Esophagus muscularis mucosa (tissue), 4 donors: ENCODE measurements at places on chromosomes 3 and 15. TPM values are rescaled to one million over a fixed set of nuclear protein-coding genes. Genes with fewer than 3 reads are reported as not detected.

Gene PHLDB2
- 91.5 TPM for total RNA-seq

DNA sequence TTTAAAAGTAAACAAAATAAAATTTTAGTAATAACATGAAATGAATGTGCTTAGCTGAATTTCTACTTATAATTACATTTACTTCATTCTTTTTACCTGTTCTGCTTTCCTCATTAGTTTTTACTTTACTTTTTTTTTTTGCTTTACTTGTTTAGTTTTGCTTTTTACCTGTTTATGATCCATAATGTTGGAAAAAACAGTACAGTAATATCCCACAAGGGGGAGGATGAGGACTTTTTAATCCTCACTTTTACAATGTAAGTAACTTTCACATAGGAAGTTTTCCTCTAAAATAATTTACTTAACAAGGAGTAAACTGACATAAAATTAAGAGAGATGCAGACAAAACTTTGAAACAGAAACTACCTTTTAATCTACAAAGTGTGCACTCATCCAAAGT lies 268.7 kb downstream of the TBC1D5 start:
- no peak overlapping the region for H3K27ac ChIP-seq
- H3K27me3 ChIP-seq, result no peaks in the 10 kb centered on the region
- no peak overlapping the region for H3K4me3 ChIP-seq
- H3K4me1 ChIP-seq, result no peaks in the 10 kb centered on the region
- H3K36me3 ChIP-seq, result no peaks in the 10 kb centered on the region
- DNase-seq, result no peak

DNA sequence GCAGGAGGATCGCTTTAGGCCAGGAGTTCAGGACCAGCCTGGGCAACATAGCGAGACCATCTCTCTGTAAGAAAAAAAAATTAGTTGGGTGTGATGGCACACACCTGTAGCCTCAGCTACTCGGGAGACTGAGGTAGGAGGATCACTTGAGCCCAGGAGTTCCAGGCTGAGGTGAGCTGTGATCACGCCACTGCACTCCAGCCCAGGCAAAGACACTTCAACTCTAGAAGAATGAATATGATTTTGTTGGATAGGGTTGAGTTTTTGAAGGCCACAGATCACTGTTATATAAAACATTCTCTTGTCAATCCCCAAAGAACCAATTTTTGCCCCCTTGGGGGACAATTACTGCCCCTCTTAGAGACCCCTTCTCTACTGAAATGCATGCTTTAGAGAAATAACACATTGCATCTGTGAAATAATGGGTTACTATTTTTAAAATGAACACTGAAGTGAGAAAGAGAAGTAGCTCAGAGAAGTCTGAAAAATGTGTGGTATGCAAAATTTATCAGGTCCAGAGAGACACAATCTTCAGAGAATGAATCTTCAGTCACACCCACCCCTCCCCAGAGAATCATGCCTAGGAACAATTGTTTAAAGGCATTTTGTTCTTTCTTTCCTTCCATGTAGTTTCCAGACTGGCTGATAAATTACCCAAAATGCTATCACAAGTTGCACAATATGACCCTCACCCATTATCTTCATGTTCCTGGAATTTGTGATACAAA lies 42.7 kb downstream of the METTL6 start:
- H3K4me3 ChIP-seq, result no peak overlapping the region
- no peaks in the 10 kb centered on the region for H3K36me3 ChIP-seq
- DNase-seq, result no peak
- H3K4me1 ChIP-seq, result peaks cover 3% of the 10 kb centered on the region

GRCh38 chr3:62559831-62560445 lies 186.6 kb upstream of the FEZF2 start:
- H3K4me1 ChIP-seq, result no peaks in the 10 kb centered on the region
- H3K4me3 ChIP-seq, result no peak overlapping the region
- H3K27ac ChIP-seq, result no peak overlapping the region
- no peaks in the 10 kb centered on the region for H3K27me3 ChIP-seq
- peak; percentile 8 for DNase-seq
- no peaks in the 10 kb centered on the region for H3K36me3 ChIP-seq

- DNase-seq, result no peak
- peak overlapping the region; percentile 40 for H3K27ac ChIP-seq
- H3K4me3 ChIP-seq, result no peak overlapping the region
- peaks cover 44% of the 10 kb centered on the region for H3K4me1 ChIP-seq
These were observed 55.5 kb upstream of the PLXNA1 start for GRCh38 chr3:126927401-126927750.

DNA sequence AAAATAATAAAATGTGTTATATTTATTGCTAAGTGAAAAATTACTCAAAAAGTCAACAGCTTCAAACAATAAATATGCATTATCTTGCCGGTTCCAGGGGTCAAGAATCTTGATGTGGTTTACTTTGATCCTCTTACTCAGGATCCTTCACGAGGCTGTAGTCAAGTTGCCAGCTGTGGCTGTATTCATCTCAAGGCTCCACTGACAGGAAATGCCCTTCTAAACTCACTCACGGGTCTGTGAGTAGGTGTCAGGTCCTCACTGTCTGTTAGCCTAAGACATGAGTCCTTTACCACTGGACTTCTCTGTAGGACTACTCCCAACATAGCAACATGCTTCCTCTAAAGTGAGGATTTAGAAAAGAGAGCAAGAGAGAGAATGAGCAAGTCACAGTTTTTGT lies 983.0 kb downstream of the SI start:
- no peak overlapping the region for H3K4me3 ChIP-seq
- H3K4me1 ChIP-seq, result no peaks in the 10 kb centered on the region
- H3K27me3 ChIP-seq, result no peaks in the 10 kb centered on the region
- H3K27ac ChIP-seq, result no peak overlapping the region
